ENCODE measurements at places on chromosomes 6 and 20. TPM values are rescaled to one million over a fixed set of nuclear protein-coding genes. Genes with fewer than 3 reads are reported as not detected.
A peak's percentile ranks its signal among the peaks of the same experiment; 100 is the strongest.

DNA sequence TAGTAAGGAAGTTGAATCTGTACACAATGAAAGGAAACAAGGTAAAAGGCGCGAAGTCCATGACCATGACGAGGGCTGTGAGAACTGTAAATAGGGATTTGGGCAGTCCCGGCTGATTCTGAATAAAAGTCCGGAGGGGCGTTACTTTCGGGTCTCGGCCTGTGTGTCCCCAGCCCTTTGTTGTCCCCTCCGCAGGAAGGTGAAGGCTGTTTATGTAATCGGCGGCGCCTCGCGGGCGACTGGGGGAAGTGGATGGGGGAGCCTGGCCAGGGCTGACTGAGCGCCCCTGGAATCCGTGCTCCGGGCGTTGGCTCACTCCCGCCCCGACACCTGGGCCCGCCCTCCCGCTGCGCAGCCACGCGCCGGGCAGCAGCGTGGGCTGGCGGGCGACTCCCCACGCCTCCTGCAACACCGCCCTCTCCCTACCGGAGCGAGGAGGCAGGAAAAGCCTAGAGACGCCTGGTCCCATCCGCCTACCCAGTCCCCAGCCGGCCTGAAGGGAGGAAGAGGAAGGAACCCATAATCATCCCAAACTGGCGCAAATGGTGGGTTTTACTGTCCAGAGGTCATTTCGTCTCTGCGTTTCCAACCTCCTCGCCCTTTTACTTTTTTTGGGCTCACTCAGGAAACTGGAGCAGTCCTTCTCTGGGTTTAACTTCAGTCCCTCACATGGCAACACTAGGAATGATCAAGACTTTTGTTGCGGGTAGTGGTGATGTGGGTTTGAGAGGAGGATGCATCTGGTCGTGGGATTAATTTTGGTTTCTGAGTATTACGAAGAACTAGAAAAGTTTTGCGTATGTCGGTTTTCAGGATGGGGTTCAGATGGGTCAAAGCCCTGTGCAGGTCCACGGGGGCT, 12.1 kb downstream of the TRIM31 start:
- DNase-seq, result no peak

GRCh38 chr6:53302678-53303360, 45.9 kb downstream of the ELOVL5 start:
- no peak for DNase-seq

- no peak for DNase-seq
Measured at GRCh38 chr6:138241934-138242333, 23.6 kb upstream of the PBOV1 start.

DNA sequence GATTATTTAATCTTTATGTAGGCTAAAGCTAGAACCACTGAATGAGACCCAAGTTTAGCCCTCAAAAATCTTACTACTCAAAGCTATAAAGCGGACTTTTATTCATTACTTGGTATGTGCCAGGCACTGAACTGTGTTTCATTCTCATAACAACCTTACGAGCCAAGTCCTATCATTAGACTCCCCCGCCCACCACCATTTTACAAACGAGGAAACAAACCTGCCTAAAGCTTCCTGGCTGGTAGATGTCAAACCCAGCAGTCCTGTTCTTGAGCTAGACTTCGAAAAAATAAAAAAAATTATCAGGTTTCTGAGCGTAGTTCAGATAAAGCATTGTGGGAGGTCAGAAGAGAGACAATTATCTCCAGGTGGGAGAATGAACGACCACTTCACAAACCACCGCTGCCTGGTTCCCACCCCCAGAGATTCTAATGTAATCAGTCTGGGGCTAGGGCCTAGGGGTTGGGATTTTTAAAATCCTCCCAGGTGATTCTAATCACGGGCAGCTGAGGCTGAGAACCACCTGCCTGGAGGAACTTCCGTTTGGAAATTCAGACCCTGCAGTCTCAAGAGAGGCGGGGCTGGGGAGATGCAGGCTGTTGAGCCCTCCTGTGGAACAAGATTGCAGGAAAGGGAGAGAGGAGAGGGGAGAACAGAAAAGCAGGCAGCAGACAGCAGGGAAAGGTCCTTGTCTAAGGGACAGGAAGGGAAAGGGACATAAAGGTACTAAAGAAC, 8.6 kb downstream of the ADTRP start:
- DNase-seq, result no peak

DNA sequence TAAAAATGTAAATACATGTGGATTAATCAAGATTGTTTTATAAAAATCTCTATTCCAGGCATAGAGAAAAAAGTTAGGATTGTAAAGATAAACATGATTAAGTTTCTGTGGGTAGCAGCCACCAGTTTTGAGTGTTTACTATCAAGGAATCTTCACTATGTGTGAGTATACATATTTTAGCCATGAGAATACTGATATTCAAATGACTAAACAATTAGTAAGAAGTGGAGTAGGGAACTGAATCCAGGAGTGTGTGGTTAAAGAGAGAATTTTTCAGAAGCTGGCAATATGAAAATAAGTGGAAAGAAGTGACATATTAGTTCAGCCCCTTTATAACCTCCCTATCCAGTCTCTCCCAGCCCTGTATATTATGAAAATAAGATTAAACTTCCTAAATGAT, 10.3 kb downstream of the ELOVL2 start:
- DNase-seq, result no peak

- DNase-seq, result no peak
Measured at GRCh38 chr20:3461911-3462677, 8.7 kb upstream of the ATRN start.

GRCh38 chr6:53493635-53494025, 51.3 kb downstream of the GCLC start:
- no peak for DNase-seq

GRCh38 chr6:153312634-153313033, 181.6 kb upstream of the RGS17 start:
- peak; percentile 59 for DNase-seq

DNA sequence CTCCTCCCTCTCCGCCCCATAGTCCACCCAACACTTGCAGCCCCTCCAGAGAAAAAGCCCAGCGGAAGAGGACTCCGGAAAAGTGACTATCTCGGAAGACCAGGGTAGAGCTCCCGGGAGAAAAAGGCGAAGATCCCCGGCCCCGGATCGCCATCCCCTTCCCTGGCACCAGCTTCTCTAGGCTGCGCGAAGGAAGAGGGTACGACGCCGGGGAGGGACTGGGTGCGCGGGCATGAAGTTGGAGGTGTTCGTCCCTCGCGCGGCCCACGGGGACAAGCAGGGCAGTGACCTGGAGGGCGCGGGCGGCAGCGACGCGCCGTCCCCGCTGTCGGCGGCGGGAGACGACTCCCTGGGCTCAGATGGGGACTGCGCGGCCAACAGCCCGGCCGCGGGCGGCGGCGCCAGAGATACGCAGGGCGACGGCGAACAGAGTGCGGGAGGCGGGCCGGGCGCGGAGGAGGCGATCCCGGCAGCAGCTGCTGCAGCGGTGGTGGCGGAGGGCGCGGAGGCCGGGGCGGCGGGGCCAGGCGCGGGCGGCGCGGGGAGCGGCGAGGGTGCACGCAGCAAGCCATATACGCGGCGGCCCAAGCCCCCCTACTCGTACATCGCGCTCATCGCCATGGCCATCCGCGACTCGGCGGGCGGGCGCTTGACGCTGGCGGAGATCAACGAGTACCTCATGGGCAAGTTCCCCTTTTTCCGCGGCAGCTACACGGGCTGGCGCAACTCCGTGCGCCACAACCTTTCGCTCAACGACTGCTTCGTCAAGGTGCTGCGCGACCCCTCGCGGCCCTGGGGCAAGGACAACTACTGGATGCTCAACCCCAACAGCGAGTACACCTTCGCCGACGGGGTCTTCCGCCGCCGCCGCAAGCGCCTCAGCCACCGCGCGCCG, 822 bp downstream of the FOXQ1 start:
- DNase-seq, result peak; percentile 41

DNA sequence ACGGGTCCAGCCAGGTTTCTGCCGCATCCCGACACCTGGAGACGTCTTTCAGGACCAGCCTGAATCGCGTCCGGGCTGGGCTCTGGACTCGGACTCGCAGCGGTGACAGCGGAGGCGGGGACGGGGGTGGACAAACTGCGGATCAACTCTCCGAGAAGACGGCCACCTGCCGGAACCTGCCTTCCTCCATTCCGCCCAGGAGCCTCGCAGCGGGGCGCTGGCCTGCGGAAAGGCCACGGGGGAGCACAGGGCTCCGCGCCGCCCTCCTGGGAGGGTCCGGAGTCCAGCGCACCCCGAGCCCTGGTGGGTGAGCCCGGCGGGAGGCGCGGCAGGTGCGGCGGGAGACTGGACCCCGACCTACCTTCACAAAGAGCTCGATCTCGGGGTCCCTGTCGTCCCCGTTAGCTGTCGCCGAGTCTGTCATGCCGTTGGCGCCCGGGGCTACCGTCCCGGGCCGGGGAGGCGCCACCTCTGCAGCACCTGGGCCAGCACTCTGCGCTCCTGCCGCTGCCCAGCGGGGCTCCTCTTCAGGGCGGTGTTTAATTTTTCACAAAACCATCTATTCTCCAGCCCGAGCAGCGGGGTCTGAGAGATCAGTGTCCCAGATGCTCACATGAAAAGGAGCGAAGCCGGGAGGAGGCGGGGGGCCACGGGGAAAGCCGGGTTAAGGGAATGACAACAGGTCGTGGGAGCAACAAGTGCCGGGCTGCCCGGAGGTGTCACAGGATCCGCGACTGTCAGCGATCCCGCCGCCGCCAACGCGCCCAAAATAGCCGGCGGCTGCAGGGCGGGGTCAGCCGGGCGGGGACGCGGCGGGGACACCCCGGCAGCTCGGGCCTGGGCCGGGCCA, at the start of gene CLIC5:
Gene CLIC5 (minus strand): TSS at position 742 of the 850 bp plus-strand sequence. CDS start 318 bp downstream, at position 424.
- no peak for DNase-seq

GRCh38 chr20:61125546-61126180, 126.4 kb upstream of the CDH4 start:
- DNase-seq, result no peak

DNA sequence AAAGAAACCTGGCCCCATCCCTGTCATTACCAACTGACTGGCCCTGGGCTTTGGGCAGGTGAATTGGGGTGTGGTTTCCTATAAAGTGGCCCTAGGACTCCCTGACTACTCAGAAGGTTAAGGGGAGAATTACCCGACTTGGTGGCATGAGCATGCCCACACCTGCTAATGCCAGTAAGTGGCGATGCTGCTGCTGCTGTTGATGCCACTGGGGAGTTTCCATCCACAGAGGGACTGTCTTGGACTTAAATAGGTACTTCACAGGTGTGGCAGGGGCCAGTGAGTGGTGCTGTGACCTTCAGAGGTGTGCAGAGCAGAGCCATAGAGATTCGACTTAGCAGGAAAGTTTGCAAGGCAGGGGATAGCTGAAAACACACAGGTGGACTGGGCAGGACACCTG, 32.6 kb upstream of the MDFI start:
- no peak for DNase-seq

DNA sequence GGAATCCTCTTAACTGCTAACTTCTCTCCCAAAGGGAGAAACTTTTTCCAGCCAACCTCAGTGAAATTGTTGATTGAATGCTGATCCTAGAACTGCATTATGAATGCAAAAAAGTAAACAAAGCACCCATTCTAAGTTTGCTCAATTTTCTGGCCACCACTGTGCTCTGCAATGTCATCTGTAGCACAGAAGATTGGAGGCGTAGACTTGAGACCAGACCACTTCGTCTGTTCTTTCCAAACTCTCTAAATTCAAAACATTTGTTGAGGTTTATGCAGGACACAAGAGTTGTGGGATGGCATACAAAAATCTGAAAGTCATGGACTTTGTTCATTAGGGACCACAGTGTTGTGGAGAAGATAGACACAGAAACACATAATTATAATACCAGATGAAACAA, 11.1 kb upstream of the TSPYL1 start:
- DNase-seq, result no peak

GRCh38 chr20:46013829-46014516, 5.3 kb downstream of the MMP9 start:
- peak; percentile 22 for DNase-seq

- DNase-seq, result no peak
Measured at GRCh38 chr20:50335866-50336265, 145.2 kb downstream of the CEBPB start.

DNA sequence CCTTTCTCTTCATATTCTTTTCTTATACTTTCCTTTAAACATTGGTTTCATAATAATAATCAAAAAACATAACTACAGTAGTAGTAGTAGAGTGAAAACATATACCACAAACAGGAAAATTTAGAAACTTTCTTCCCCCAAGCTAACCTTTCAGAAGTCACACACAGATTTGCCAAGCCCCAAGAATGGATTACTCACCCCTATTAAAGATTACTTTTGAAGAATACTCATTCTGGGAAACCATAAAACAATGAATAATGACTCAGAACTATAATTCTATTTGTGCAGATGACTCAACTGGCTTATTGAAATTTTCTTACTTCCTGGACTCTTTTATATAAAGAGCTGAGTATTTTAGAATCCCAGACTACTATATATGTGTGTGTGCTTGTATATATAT, 119.4 kb upstream of the GJE1 start:
- no peak for DNase-seq

DNA sequence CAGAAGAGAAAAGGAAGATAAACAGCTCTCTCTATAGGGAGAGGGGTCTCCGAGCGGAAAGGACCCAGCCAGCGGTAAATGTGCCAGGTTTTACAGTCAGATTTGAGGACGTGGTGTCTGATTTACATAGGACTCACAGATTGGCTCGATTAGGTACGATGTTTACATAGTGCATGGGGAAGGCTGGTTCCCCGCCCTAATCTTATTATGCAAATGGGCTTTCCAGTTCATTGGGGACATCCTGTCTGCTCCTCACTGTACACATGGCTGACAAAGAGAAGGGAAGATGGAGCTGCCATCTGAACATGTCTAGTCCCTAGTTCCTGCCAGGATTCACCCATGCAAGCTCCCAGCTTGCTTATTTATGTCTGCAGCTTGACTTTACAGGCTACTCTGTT, 119.9 kb downstream of the RNF144B start:
- DNase-seq, result no peak

- DNase-seq, result no peak
Measured at GRCh38 chr20:63952769-63953168, 3.4 kb downstream of the UCKL1 start.

DNA sequence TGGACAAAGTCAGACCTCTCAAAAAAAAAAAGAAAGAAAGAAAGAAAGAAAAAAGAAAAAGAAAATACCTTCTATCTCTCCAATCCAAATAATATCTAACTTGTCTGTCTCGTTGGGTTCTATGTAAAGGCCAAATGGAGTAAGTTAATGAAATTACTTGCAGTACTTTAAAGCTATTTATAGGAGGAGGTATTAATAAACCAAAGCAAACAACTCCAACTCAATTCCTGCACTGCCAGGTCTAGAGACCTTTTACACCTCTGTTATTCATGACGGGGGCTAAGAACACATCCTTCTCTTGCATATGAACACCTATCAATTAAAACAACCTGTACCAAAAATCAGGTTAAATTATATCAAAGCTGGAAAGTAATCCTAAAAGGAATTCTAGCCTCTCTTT, 80.6 kb downstream of the MAP3K5 start:
- DNase-seq, result no peak

Gene MTFR2
- polyA plus RNA-seq, result 3.4 TPM

Gene SLC24A3
- 7.0 TPM for polyA plus RNA-seq

Gene GSTA2
- polyA plus RNA-seq, result not detected

Gene SLC52A3
- polyA plus RNA-seq, result 0.55 TPM

Gene PHACTR3
- polyA plus RNA-seq, result 3.5 TPM

Gene HAO1
- not detected for polyA plus RNA-seq

Gene GRM1
- polyA plus RNA-seq, result 0.08 TPM

Gene OR2H2
- polyA plus RNA-seq, result 0.30 TPM
